ENCODE measurements at places on chromosomes 5 and 9.

DNA sequence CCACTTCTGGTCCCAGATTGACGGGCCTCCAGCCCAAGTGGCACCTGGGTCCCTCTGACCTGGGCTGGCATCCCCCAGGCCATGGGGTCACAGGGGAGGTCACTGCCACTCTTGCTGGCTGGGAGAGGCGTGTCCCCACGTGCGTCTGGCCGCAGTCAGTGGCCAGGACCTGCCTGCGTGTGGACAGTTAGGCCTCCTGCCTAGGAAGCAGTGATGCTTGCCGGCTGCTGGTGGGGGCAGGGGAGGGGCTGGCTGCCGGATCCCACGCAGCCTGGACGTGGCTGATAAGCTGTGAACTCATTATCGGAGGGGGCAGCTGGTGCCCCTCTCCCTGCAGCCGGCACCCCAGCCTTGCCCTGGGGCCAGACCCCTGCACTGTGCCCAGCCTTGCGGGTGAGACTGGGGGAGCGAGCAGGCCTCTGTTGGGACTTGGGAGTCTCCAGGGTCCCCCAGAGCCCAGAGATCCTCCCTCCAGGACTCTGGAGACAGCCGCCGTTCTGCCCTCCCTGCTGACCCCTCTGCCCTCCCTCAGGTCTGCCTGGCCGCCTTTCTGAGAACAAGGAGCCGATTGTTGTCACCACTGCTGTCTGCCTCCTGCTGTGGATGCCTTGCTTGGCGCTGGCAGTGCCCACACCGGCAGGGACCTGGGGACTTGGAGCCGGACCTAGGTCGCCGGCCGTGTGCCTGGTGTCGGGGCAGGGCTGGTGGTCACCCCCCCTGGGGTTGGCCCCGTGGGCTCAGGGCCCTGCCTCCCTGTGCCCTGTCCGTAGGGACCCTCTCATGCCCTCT is 12.3 kb downstream of the RXRA start:
- no peak for DNase-seq

DNA sequence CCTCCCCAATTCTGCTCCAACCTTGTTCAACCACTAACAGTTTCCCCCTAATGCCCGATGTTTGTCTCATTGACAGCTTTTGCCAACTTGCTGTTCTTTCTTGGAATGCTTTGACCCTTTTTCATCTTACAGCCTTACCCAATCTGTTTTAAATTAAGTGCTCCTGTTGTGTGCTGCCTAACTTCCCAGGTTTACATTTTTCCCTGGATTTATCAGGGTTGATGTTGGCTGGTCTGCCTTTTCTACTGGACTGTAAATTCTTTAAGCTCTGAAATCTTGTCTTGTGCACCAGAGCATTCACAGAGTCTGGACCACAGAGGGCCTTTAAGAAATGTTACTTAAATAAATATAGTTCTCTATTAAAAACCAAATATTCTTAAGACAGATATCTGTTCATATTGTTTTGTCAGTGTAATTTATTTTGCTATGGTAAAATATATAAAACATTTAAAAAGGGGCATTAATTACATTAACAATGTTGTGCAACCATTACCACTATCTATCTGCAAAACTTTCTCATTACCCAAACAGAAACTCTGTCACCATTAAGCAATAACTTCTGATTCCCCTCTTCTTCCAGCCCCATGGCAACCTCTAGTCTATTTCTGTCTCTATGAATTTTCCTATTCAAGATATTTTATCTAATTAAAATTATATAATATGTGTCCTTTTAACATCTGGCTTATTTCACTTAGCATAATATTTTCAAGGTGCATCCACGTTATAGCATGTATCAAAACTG is 73.0 kb downstream of the OSTF1 start:
- DNase-seq = no peak

GRCh38 chr5:77250021-77250420 is 39.5 kb downstream of the PDE8B start:
- DNase-seq = no peak

- no peak for DNase-seq
Measured at GRCh38 chr5:143168171-143168741, 235.2 kb downstream of the NR3C1 start.

GRCh38 chr9:10686943-10687342 is 74.1 kb upstream of the PTPRD start:
- no peak for DNase-seq

DNA sequence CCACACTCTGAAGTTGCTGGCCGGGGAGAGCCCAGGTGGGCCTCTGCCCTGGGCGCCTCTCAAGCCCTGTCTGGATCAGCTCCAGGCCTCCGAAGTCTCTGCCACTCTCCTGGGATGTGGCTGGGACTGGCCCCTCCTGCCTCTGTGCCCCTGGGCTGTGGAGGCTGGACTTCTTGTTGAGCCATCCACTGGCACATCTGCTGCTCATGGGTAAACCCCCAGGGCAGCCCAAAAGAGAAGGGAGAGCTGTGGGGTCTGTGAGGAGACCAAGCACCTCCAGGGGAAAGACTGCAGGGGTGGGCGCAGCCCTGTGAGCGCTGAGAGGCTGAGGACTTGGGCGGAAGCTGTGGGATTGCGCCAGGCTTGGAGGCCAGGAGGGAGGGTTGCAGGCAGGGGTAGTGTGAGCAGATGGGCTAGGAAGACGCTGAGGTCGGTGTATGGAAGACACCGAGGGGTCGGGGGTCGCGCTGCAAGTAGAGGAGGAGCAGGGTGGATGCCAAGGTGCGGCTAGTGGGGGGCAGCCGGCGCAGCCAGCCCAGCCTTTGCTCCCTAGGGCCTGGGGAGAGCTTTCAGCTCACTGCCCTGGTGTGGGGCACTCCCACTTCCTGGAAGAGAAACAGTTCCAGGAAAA is 118.1 kb downstream of the WNK2 start:
- no peak for DNase-seq

GRCh38 chr5:80190960-80191359 is 64.9 kb downstream of the SERINC5 start:
- no peak for DNase-seq

GRCh38 chr5:116438979-116439554 is 135.6 kb downstream of the SEMA6A start:
- no peak for DNase-seq

DNA sequence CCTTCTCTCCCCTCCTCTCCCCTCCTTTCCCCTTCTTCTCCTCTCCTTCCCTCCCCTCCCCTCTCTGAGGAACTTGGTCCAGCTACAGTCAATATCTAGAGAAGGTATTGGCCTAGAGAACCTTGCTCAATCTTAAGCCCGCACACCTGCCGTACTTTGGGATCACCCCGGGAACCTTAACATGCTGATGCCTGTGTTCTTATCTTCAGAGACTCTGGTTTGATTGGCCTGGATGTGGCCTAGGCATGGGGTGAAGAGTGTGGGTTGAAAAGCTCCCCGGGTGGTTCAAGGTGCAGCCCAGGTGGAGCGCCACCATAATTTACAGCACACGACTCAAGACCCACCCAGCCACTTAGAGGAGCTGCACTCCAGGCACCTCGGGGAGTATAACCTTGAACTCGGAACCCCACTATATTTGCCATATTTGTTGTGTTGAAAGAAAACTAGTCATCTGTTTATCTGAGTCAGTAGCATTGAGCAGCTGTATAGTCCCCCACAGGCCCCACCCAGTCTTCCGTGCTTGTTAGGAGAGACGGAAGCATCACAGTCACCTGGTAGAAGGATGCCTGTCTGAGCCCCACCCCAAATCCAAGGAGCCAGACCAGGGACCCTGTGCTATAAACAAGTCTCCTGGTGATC is 14.4 kb upstream of the PHF19 start:
- DNase-seq = peak; percentile 29

GRCh38 chr9:87898151-87898550 is 15.5 kb downstream of the SPATA31E1 start:
- no peak for DNase-seq

DNA sequence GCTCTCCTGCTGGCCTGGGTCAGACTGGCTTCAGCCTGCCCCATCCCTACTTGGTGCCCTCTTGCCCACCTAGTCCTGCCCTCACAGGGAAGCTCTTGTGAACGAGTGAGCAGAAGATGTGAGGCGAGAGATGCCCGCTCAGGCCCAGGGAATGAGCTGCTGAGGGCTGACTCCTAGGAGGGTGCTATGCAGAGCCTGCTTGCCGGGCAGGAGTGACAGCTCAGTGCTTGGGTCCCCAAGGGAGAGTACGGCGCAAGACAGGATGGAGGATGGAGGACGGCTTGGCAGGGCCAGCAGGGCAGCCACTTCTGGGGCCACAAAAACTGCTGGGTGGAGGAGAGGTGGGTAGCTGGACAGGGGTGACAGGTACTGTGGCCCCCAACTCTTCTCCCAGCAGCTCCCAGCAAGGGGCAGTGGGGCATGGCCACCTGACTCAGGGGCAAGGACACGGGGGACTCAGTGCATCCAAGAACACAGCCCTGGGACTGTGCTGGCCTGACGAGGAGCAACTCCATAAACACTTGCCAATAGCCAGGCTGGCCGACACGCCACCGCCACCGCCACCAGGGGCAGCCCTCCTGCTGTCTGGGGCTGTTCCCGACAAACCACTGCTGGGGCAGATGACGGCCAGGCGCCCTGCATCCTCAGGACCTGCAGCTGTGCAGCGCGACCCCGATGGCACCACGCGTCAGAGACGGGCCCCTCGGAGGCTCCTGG is 55.6 kb upstream of the UBAC1 start:
- DNase-seq = no peak

- no peak for DNase-seq
Measured at GRCh38 chr5:119470105-119470763, 17.9 kb downstream of the HSD17B4 start.

GRCh38 chr5:173707392-173707791 is 90.9 kb upstream of the BOD1 start:
- DNase-seq = peak; percentile 63

DNA sequence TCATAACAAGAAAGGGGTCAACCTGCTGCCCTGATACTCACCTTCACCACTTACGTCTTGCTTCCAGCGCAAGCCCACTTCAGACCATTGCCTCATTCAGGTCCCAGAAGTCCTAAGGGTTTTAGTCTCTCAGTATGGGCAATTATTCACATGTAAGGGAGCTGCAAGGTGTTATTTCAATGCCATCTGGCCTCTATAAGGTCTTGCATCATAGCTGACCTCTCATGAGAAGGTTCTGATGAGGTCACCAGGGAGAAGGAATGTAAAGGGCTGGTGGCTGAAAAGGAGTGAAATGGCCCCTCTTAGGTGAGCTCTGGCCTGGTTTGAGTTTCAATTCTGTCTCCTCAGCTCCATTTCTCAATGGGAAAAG is 1.5 kb upstream of the MARCHF3 start:
- DNase-seq = no peak

DNA sequence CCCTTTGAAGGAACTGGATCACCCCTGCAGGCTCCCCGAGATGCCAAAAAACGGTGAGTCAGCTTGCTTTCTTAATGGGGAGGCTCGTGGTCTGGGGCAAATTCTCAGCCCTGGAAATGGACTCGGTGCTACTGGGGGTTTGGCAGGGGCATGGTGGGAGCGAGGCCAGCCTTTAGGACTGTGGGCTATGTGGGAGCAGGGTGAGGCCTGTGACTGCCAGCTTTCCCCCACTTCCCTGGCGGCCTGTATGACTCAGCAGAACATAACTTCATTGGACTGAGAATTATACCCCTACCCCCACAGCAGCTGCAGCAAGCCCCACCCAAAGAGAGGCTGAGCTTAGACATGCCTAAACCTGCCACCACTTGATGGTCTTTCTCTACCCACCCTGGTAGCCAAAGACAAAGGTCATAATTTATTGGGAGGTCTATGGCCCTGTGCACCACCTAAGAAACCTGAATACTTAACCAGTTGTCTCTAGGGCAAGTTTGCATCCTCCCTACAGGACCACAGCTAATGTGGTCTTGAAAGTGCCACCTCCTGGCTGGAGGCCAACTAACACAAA is 325.3 kb downstream of the TLE1 start:
- peak; percentile 32 for DNase-seq

- no peak for DNase-seq
Measured at GRCh38 chr5:40404613-40405012, 275.1 kb upstream of the PTGER4 start.

DNA sequence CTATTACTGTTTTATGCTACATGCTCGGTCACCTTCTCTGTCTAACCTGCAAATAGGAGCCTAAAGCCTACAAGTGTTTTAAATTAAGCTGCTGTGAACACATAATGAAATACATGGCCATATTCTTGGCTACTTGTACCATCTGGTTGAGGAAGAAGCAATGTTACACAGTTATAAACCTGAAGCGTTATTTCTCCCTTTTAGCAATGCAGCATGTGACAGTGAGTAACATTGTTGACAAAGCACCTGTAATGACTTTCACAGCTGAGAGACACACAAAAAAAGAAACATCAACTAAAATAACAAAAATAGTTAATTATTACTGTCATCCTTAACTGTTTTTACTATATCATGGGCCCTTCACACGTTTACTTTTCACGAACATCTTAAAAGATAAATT is 146.9 kb downstream of the RORB start:
- DNase-seq = no peak

DNA sequence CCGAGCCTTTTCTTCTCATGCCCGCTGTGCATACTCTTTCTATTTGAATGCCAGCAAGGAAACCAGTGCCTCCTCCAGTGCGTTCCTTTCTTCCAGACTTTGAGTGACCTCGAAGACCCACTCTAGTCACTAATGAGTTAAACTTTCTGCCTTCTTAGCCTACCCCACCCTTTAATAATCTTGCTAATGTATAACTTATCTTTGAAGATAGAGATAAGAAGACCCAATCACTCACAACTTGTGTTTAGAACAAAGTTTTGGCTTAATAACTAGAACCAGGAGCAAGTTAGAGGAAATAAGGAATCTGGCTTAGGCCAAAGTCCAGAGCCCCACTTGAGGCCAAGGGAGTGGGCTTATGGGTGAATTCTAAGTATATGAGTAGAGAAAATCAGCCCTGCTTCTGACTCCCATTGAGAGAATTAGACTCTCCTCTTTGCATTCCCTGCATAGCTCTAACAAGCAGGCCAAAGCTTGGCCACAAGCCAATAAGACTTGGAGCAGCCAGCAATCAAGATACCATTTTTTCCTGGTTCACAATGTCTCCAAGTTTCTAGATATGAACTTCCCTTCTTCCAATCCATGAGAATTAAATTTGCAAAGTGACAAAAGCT is 181.5 kb upstream of the PIK3R1 start:
- no peak for DNase-seq

GRCh38 chr5:71564895-71565294 is 22.2 kb upstream of the MCCC2 start:
- no peak for DNase-seq

- DNase-seq = no peak
Measured at GRCh38 chr5:168214886-168215285, 76.6 kb upstream of the WWC1 start.

GRCh38 chr9:94899464-94900221 is 173.1 kb downstream of the AOPEP start:
- no peak for DNase-seq

DNA sequence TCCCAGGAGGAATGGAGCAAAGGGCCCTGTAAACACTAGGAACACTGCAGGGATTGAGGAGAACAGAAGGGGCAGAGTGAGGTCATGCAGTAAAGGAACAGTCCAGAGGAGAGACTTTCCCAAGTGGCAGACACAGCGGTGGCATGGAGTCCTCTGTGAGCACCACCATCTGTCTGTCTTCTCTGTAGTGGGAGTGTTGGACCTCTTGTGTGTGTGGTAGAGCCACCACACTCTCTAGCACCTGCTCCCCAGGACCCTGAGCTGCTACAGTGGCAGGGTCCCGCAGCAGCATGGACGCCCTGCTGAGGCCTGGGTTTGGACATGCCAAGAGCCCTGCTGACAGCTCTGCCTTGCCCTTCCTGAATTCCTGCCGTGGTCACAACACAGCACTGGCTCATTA is 75.7 kb upstream of the LARP1 start:
- no peak for DNase-seq

- peak; percentile 25 for DNase-seq
Measured at GRCh38 chr9:83355024-83355444, 183.2 kb downstream of the FRMD3 start.
